ENCODE measurements at places on chromosomes 5 and 9. TPM values are rescaled to one million over a fixed set of nuclear protein-coding genes. Genes with fewer than 3 reads are reported as not detected.

GRCh38 chr5:66793049-66793448 is 196.9 kb downstream of the MAST4 start:
- DNase-seq: no peak

GRCh38 chr5:127206320-127207113 is 84.1 kb upstream of the MEGF10 start:
- peak; percentile 80 for DNase-seq

GRCh38 chr5:78509145-78509865 is 139.3 kb downstream of the LHFPL2 start:
- DNase-seq: no peak

DNA sequence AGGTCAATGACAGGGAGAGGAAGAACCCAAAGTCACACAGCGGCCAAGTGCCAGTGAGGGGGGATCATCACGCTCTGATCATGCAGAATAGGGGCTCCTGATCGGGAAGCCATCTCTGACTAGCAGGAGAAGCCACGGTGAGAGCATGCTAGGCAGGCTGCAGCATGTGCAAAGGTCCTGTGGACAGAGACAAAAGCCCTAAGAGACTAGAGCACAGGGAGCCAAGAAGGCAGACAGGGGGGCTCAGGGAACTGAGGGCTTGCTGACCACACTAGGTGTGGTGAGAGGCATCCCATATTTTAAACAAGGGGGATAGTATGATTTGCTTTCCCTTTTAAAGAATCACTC is 195.1 kb downstream of the CDK5RAP2 start:
- DNase-seq: no peak

DNA sequence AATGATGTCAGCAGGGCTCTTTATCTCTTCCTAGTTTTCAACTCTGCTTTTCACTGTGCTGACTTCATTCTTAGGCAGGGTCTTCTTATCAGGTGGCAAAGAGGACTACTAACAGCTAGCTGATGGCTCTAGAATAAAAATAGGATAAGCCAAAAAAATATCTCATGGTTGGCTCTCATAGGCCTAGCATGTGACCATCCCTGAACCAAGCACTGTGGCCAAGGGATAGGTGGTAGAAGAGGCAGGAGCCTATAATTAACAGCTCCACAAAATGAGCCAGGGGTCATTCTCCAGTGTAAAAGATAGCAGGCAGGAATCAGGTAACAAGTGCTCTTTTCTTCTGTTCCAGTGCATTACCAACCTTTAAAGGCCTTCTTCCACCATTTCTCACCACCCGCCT is 21.1 kb downstream of the ANKDD1B start:
- no peak for DNase-seq

- DNase-seq: no peak
Measured at GRCh38 chr5:8538821-8539220, 669.9 kb downstream of the MTRR start.

DNA sequence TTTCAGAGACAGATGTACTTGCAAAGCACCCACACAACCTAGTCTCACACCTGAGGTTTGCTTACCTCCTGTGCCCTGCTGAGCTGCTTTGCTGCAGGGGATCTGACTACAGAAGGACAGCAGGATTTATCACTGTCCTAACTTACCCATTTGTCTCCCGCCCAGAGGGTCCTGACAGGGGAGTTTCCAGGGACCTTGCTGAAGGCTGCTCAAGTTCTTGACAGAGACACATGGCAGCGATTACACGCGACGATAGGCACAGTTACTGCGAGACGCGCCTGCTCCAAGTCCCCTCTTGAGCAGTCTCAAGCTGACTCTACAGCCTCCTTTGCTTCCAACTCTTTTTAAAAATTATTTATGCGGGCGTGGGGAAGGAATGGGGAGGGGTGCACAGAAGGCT is 24.6 kb upstream of the GALNT10 start:
- DNase-seq: no peak

- peak; percentile 73 for DNase-seq
Measured at GRCh38 chr5:142145106-142145900, 36.7 kb downstream of the NDFIP1 start.

DNA sequence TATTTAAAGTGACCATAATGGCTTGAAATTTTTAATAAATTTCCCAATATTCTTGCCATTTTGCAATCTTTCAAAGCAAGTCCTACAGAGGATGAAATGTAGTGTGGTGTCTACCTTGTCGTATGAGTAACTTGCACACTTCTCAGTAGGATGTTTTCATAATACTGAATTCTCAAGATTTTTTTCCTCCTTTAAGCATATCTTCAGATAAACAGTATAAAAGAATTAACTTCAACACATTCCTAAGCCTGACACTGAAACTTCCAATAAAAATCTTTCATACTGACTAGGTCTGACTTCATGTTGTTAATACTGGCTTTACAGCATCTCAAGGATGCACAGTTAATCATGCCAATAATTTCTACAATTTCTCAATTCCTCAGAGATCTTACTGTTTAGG is 62.0 kb downstream of the DROSHA start:
- DNase-seq: no peak

DNA sequence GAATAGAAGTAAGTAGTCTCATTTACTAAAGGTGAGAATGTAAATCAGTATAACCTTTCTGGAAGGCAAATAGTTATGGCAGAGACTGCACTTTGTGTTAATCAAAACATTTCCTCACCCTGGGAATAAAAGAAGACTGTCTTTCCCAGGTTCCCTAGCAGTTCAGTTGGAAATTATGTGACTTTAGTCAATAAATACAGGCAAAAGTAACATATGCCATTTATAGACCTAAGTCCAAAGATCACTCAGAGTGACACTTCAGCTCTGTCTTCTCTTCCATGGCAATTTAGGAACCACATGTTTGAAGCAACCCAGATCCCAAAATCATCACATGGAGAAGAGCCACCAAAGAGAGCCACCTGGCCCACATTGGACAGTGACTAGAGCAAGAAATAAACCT is 160.7 kb upstream of the SV2C start:
- no peak for DNase-seq

DNA sequence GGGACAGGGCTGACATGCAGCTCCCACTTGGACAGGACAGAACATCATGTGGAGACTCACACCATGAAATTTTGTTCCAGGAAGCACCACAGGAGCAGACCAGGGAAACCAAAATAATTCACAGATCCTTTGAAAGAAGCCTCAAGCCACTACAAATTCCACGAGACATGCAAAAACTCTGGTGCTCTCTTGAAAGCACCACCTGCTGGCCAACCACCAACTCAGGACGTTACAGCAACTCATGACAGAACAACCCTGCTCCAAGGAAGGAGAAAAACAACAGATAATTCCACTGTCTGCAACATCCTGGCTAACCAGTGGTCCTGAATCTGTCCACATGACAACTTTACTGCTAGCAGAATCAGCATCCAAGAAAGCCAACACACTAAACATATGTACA is 516.0 kb downstream of the SPATA31D1 start:
- no peak for DNase-seq

- no peak for DNase-seq
Measured at GRCh38 chr5:119996128-119996527, 366.8 kb downstream of the FAM170A start.

DNA sequence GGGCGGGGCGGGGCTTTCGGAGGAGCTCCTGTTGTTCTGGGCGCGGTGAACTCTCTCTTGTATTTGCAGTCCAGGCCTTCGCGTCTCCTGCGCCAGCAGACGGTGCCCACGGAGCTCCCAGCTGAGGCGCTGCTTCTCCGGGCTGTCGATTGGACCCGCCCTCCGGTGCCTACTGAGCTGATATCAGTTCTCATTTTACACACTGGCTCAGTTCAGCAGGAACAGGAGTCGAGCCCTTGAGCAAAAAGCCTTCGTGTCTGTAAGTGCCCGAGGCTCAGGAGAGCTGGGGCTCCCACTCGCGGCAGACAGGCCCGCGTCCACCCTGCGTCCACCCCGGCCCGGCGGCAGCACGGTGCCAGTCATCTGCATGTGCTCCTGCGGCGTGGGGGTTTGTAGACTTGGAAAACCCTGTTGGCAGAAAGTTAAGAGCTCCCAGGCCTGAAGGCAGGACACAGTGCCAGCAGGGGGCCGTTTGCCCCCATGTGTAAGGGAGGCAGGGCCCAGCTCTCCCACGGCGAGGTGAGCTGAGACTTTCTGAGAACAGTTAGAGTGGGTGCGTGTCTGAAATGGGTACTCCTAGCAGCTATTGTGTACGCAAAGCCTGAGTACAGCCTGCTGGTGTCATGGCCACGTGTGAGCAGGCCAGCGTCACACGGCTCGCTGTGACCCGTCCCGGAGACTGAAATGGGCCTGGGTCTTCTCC is 231.5 kb downstream of the FANCC start:
- DNase-seq: no peak

- no peak for DNase-seq
Measured at GRCh38 chr5:58322453-58322852, 137.4 kb downstream of the PLK2 start.

GRCh38 chr5:33828626-33829308 is 63.0 kb downstream of the ADAMTS12 start:
- DNase-seq: no peak

- peak; percentile 11 for DNase-seq
Measured at GRCh38 chr9:7799944-7800285, 337 bp upstream of the DMAC1 start.

- no peak for DNase-seq
Measured at GRCh38 chr9:125189011-125189360, 617 bp downstream of the PPP6C start.

DNA sequence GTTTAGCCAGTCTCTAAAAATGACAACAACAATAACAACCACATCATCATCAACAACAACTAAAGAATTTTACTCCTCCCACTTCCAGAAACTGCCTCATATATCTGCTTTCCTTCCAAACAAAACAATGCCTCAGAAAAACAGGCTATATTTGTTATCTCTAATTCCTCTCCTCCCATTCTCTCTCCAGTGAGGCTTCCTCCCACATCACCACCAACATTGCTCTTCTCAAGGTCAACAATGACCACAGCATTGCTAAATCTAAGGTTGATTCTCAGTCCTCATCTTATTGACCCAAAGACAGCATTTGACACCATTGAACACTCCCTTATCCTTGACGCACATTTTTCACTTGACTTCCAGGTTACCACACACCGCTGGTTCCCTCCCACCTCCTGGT is 38.1 kb upstream of the PRUNE2 start:
- DNase-seq: no peak

DNA sequence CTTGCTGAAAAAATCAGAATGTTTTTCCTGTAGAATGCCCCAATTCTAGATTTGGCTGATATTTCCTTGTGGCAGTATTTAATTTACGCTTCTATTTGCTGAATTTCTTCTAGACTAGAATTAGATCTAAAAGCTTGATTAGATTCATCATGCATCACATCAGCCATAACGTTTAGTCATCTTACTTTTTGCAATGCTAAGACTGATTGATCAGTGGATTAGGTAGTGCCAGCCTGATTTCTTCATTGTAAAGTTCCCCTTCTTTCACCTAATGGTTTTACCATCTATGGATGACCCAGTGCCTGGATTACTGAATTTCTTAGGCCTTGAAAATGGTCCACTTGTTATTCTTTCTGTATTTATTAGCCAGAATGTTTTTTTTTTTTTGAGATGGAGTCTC is 83.9 kb downstream of the PBX3 start:
- no peak for DNase-seq

- no peak for DNase-seq
Measured at GRCh38 chr5:6659941-6660684, 26.9 kb downstream of the SRD5A1 start.

- DNase-seq: peak; percentile 40
Measured at GRCh38 chr5:38639377-38640358, 83.2 kb upstream of the LIFR start.

GRCh38 chr5:34047774-34048572 is 5.0 kb upstream of the C1QTNF3 start:
- no peak for DNase-seq

DNA sequence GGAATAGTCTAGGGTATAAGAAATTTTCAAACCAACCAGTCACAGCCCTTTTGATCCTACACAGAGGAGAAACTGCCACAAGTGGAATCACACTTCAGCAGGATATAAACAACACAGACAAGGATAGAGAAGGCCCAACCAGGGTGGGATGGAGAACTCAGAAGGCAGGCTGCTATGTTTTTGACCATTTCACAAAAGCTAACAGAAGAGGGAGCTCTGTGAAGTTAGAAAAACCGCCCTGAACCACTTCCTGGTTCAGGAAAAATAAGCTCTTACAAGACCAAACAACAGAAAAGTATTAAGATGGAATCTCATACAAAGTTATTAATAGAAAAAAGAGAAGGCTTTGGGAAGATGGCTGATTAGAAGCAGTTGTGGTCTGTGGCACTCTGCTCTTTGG is 960 bp upstream of the IFNB1 start:
- no peak for DNase-seq

DNA sequence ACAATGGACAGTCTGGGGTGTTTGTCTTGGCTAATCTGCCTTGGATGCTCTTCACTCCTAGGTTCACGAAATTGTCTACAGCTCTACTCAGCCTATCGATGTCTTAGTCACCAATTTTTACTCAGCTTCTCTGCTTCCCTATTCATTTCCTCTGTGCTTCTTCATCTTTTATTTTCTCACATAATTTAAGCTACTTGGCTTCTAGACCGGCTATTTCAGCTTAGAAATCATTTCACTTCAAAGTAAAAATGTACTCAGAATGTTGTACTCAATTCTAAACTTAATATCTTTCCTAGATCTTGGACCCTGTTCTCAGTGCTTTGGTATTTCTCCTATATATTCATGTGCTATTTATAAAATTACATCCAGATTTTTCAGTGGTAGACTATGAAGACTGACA is 430.0 kb upstream of the FTMT start:
- no peak for DNase-seq

DNA sequence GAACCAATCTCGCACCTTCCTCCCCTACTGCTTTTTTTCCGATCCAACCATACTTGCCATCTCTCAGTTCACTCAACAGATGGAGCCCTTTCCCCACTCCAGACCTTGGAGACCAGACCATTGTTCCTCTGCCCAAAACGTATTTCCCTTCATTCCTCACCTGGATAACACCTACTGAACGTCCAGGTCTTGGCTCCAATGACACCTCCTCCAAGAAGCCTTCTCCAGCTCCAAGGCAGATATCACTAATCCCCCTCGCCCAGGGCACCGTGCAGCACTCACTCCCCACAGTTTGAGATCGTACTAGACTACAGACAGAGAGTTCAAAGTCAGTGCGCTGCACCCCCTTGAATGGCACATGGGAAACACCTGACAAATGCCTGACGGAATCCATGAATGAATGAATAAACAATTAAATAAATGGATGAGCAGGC is 47.1 kb upstream of the AKNA start:
- peak; percentile 63 for DNase-seq

- no peak for DNase-seq
Measured at GRCh38 chr5:69084903-69085302, 8.9 kb upstream of the SLC30A5 start.

GRCh38 chr9:137602661-137603060 is 2.8 kb upstream of the ARRDC1 start:
- no peak for DNase-seq

RC3H2 gene
- polyA plus RNA-seq: 16.1 TPM

RUFY1 gene
- polyA plus RNA-seq: 33.3 TPM

CD14 gene
- 2.0 TPM for polyA plus RNA-seq

PCDHGA9 gene
- 0.03 TPM for polyA plus RNA-seq

ISL1 gene
- polyA plus RNA-seq: not detected

PGGT1B gene
- polyA plus RNA-seq: 17.0 TPM

PCDHGC4 gene
- polyA plus RNA-seq: not detected

ARPC5L gene
- polyA plus RNA-seq: 59.4 TPM

KIAA0825 gene
- 0.75 TPM for polyA plus RNA-seq

AKNA gene
- 2.7 TPM for polyA plus RNA-seq

TMEM38B gene
- 15.3 TPM for polyA plus RNA-seq

GPX8 gene
- 55.7 TPM for polyA plus RNA-seq

All from A549 (cell line).